ENCODE measurements at places on chromosomes 2 and 18. TPM values are rescaled to one million over a fixed set of nuclear protein-coding genes. Genes with fewer than 3 reads are reported as not detected.

ANKRD62 gene
- total RNA-seq, result not detected

DNA sequence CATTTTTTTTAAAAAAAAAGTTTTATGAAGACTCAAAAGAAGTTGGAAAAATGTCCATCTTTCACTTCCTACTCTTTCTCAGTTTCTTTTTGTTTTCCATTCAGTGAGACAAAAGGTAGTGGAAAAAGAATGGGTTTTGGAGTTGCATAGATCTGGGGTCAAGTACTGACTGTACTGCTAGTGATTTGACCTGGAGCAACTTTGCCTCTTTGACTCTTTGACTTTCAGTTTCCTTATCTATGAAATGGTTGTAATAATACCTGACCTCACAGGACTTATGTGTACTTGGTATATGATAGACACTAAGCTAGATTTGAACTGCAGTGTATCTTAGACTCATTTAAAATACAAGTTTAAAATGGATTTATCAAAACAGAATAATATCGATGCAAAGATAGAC lies 3.5 kb upstream of the KCNE4 start:
- no peaks in the 10 kb centered on the region for H3K4me1 ChIP-seq
- no peak for DNase-seq
- H3K36me3 ChIP-seq, result no peaks in the 10 kb centered on the region
- no peaks in the 10 kb centered on the region for H3K27me3 ChIP-seq
- H3K27ac ChIP-seq, result no peak overlapping the region

TRABD2A gene
- total RNA-seq, result 2.4 TPM

DAW1 gene
- not detected for total RNA-seq

DNA sequence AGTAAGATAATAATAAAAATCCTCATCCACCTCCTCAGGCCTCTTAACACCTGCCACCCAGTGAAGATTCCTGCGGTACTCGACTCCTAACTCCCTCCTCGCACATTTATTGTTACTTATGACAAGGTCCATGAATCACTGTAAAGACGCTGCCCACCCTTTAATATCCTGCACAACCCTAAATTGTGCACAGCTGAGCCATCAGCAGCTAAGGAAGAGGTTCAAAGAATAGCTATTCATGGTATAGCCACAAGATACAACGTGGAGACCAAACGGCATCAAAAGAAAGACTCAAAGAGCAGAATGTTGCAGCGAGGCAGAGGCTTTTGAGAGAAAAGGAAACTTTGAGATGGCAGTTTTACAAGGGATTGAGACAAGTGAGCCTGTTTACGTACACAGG lies 266.3 kb downstream of the SATB2 start:
- no peak overlapping the region for H3K4me3 ChIP-seq
- no peak overlapping the region for H3K27ac ChIP-seq

- no peak overlapping the region for H3K27ac ChIP-seq
- no peak overlapping the region for H3K4me3 ChIP-seq
- no peaks in the 10 kb centered on the region for H3K27me3 ChIP-seq
- H3K36me3 ChIP-seq, result no peaks in the 10 kb centered on the region
These were observed 199.5 kb downstream of the OSR1 start for GRCh38 chr2:19158896-19159295.

DNA sequence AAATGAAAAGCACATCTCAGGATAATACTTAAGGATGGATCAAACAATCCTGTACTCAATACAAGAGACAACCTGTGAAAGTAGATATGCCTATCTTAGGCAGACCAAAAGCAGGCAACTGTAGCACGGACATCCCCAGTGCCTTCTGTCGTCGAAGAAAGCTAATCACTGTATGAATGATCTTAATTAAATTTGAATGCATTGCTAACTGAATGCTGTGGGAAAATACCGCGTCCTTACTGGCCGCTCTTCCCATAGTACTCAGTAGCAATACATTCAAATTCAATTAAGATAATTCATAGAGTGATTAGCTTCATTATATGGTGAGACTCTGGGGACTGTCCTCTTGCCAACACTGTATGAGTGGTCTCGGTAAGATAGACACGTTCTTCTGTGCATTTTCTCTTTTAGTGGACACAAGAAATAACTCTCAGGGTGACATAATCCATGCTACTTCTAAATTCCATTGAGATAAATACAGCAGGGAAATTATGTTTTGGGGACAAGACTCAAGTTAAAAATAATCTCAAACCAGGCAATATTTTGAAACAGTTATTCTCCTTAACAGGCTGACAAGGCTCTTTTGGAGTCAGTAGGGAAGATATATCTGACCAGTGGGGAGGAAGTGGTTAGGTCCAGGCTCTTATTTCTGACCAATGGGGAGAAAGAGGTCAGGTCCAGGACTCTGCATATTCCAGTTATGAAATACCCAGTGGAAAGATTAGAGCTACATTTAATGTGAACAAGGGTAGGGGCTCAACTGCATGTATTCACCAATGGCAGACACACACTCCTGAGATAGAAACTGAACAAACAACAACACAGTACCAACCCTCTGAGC lies 97.3 kb downstream of the DOCK10 start:
- no peak for DNase-seq
- H3K27ac ChIP-seq, result no peak overlapping the region
- no peaks in the 10 kb centered on the region for H3K4me1 ChIP-seq
- H3K27me3 ChIP-seq, result no peaks in the 10 kb centered on the region
- no peaks in the 10 kb centered on the region for H3K36me3 ChIP-seq
- no peak overlapping the region for H3K4me3 ChIP-seq

Data from right lobe of liver (tissue), 6 donors.